ENCODE measurements at places on chromosomes 13 and 19. TPM values are rescaled to one million over a fixed set of nuclear protein-coding genes. Genes with fewer than 3 reads are reported as not detected.

DNA sequence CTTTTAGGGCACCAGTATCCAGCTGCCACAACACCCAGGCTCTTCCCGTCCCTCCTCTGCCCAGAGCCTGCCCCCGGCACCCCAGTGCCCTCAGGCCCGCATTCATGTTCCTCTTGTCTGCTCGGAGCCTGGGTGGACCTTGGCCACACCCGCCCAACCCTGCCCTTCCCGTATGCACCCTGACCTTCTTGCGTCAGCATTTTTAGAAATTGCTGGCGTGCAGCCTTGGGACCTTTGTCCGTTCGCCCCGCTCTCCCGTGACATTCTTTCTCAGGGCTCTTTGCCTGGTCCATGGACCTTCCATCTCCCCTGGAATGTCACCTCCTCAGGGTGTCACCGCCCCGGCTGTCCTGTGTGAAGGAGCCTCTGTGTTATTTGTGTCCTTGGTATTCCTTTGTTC, 7.6 kb downstream of the NUCB1 start:
- DNase-seq = no peak

GRCh38 chr19:52638601-52639000, 446 bp upstream of the ZNF83 start:
- DNase-seq = peak; percentile 21

- no peak for DNase-seq
Observed at GRCh38 chr13:35714588-35715377, 238.3 kb upstream of the MAB21L1 start.

DNA sequence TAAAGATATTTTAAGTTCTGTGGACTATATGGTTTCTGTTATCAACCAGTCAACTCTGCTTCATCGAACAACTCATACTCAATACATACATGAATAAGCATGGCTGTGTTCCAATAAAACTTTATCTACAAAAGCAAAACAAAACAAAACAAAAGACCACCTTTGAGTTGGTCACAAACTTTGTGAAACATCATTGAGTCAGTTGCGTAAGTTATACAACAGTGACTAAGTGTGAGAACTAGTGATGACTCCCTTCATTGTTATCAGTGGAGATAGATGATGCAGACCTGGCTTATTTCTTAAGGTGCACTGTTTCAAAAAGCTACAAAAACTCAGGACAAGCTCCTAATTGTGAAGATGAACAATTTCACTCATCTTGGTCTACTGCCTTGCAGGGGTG, 14.5 kb upstream of the KLK4 start:
- no peak for DNase-seq

GRCh38 chr13:27404680-27405079, 19.7 kb upstream of the GTF3A start:
- no peak for DNase-seq

GRCh38 chr19:33580645-33581037, 41.1 kb upstream of the CHST8 start:
- no peak for DNase-seq

- peak; percentile 100 for DNase-seq
Observed at GRCh38 chr19:48363810-48364597, at the start of the genes SYNGR4 and TMEM143. Gene SYNGR4, plus strand, starts transcription at chr19:48364367. Its CDS starts 1,476 bp downstream, at chr19:48365843. Gene TMEM143, minus strand, starts transcription at chr19:48363940. Its CDS starts 20 bp downstream, at chr19:48363920.

DNA sequence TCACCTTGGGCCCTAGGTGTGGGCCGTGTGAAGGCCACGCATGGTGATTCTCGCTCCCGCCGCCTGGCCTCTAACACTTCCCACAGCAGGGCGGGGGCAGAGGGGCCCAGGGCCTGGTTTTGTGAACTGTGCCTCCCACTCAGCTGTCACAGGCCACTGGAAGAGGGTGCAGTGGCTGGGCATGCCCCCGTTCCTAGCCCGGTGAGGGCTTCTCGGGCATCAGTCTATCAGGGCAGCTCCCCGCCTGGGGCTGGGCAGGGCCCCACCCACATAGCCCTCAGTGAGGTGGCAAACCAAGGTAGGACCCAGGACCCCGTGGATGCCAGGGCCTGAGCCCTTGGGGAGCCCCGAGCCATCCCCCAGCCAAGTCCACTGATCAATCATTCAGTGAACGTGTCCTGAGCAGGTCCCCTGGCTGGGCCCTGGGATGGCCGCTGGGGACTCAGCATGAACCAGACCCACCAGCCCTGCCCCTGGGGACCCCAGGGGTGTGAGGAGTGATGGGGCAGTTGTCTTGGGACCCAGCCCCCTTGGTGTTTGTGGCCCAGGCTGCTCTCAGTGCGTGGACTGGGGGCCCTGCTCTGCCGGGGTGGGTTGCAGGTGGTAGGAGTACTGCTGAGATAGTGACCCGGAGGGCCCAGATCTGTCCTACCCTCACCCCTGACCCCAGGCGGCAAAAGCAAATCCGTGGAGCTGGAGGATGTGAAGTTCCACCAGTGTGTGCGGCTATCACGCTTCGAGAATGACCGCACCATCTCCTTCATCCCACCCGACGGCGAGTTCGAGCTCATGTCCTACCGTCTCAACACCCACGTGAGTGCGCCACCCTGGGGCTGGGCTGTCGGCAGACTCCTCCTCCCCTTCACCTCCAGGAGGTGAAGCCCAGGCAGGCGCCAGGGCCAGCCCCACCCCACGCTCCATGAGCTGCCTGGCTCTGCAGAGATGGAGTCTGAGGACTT, 29.4 kb downstream of the AP1M1 start:
- no peak for DNase-seq

GRCh38 chr19:56142087-56142787, 1.1 kb downstream of the ZNF444 start:
- no peak for DNase-seq

Gene HSPB6
- polyA plus RNA-seq = 29.9 TPM

- no peak for DNase-seq
Observed at GRCh38 chr19:50967929-50968715, 1.3 kb downstream of the KLK6 start.

- no peak for DNase-seq
Observed at GRCh38 chr19:7533281-7533885, 2.1 kb upstream of the PNPLA6 start.

GRCh38 chr19:6667114-6667627, 2.8 kb downstream of the TNFSF14 start:
- no peak for DNase-seq

GRCh38 chr13:79492313-79492798, 11.4 kb downstream of the NDFIP2 start:
- DNase-seq = no peak

DNA sequence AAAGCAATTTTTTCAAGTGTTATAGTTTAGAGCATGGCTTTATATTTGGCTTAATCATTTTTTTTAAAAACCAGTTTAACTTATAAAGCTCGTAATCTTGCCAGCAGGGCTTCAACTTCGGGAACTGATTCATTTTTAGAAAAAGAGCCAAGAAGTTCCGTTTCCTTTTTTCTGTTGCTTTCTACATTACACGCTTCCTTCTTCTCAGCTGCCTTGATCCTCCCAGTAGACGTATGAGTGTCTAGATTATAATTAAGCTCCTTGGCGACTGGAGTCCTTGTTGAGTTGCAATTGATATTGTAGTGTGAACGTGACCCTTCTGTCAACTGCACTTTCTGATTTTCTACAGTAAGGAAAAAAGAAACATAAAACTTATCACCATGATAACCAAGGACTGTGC, 497.2 kb downstream of the DIAPH3 start:
- no peak for DNase-seq

- DNase-seq = no peak
Observed at GRCh38 chr13:43273362-43273761, 250.0 kb downstream of the DNAJC15 start.

Gene CDC16
- polyA plus RNA-seq = 174 TPM

DNA sequence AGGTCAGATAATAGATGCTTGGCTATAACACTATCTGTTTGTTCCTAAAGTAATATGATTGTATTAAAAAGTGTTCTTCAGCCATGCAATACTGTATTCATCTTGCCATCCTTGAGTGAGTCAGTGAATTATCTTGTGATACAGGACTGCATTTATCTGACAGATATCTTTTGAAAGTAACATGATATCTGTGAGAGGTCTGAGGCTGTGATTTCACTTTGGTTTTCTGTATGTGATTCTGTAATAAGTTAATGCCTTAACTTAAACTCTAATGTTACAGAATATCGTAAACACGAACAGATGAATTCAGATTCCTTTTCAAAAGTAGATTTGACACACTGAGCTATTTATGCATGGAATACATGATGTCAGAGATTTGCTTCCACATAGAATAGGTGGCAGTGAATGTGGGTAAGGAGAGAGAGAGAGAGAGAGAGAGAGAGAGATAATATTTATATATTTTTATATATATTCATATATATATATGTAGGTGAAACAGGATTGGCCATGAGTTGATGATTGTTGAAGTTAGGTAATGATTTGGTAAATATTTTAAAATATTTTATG, 97.9 kb upstream of the RNF113B start:
- no peak for DNase-seq

DNA sequence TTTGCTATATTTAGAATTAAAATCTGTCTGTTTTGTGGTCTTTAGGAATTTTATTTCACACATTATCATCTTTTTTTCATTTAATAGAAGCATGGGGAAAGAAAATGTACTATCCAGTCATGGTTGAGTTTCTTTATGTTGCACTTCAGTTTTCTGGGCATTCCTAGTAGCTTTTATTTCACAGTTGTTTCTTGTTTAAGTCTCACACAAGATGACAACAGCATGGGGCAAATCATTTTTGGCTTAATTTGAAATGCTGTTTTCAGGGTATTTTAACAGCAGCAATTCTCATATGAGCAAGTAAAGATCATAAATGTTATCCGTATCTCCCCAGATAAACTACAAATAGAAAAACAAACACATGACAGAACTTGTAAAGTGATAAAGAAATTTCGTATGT, 1600.2 kb downstream of the PCDH9 start:
- no peak for DNase-seq

DNA sequence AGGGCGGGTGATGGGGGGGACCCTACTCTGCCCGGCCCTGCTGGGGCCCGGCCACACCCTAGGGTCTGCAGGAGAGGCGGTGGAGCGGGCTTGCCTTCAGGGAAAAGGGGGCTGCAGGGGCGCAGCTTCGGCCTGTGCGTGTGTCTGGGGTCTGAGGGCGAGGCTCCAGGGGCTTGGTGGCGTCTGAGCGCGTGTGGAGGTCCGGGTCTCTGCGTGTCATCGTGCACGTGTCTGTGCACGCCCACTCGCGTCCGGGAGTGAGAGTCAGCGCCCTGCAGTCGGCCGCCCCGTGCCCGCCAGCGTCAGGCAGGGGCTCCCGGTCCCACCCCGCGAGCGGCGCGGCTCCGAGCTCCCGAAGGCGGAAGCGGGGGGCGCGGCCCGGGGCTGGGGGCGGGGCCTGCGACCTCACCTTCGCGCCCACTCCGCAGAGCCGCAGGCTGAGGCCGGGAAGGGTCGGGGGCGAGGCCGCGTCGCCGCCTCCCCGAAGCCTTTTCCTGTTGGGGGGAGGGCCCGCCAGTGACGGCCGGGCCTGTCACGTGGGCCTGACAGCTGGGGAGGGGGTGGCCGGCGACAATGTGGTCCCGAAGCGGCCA, at the start of gene ARHGAP45:
ARHGAP45 (plus strand) TSS at position 420 of the 593 bp plus-strand sequence. CDS start 239 bp downstream, outside the sequence.
- no peak for DNase-seq

DNA sequence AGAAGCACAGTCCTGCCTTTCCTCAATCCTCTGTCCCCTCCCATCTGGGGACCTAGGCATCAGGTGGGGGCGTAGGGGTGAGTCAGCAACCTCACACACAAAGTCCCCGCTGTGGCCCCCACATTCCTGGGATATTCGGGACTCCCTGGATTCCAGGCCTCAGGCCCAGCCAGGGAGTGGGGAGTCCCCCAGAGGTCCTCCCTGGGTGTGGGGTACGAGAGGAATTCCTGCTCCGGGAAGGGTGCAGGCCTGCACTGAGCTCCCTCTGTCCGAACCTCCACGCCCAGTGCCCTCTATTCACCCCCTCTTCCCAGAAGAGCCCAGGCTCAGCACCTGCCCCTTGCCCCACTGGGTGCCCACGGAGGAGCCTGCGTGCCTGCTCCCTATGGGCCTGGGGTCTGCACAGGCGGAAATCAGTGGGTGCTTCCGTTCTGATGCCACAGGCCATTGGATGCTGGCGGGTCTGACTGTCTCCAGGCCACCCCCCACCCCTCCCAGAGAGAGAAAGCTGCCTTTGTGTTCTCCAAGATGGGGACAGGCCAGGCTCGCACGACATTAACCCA, 3.4 kb downstream of the CADM4 start:
- DNase-seq = no peak

Gene ZNF575
- 2.7 TPM for polyA plus RNA-seq

- DNase-seq = peak; percentile 77
Observed at GRCh38 chr19:46299004-46299509, 2.2 kb downstream of the HIF3A start.

Gene ATP8B3
- polyA plus RNA-seq = 0.52 TPM

Gene ATP4B
- 0.46 TPM for polyA plus RNA-seq

Gene GJA3
- 13.9 TPM for polyA plus RNA-seq

GRCh38 chr19:2336528-2337328, 8.2 kb downstream of the SPPL2B start:
- DNase-seq = no peak

GRCh38 chr13:42894765-42895243, 97.2 kb downstream of the EPSTI1 start:
- peak; percentile 37 for DNase-seq

- no peak for DNase-seq
Observed at GRCh38 chr19:42515241-42515832, 12.9 kb downstream of the CEACAM1 start.

GRCh38 chr13:111881700-111882099, 185.2 kb upstream of the SOX1 start:
- no peak for DNase-seq

GRCh38 chr19:44566984-44567383, 37.5 kb upstream of the CEACAM20 start:
- no peak for DNase-seq

DNA sequence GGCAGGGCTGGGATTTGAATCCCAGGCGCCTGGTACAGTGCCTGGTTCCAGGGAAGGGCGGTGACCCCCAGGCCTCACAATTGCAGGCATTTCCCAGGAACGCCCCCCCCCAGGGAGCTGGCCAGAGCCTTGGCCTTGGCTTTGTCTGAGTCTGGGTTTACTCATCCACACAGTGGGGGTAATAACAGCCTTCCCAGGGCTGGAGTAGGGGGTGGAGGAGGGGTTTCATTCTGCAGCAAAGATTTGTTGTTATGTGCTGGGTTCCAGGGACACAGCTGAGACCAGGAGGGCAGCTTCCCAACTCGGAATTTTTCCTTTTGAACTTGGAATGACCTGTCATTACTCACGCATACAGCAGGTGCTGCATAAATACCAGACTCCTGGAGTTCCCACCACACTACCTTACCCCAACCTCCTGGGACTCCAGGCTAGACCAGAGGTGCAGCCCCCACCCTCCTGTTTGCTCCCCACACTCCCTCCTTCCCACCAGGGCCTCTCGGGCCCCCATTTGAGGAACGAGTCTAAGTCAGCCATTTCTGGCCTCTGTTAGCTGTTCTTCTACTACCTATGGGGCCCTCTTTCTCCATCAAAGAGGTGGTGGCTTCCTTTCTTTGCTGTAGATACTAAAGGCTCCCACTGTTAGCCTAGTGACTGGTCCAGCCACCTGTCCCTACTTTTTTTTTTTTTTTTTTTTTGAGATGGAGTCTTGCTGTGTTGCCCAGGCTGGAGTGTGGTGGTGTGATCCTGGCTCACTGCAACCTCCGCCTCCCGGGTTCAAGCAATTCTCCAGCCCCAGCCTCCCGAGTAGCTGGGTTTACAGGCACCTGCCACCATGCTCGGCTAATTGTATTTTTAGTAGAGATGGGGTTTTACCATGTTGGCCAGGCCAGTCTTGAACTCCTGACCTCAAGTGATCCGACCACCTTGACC, 1.6 kb upstream of the ADAMTS10 start:
- DNase-seq = no peak

GRCh38 chr19:45676851-45677263, 8.8 kb downstream of the GIPR start:
- no peak for DNase-seq

Gene RNF17
- 0.37 TPM for polyA plus RNA-seq

Measured in left renal cortex interstitium (tissue), 4 donors.